ENCODE measurements at places on chromosomes 2 and 18.

DNA sequence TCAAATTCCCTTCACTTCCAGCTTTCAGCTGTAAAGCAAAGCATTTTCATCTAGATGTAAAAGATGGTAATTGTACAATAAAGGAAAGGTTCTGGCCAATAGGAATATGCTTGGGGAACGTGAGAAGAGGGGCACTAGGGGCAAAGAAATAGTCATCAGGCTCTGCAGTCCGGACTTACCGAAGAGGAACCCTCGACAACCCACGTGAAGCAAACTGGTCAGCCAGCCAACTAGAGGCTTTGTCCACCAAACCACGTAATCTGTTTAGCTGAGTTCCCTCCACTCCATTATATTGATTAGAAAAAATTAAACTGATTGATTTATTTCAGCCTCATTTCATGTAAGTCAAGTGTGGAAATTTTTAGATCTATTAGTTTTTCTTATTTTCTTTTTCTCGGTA lies 300.4 kb upstream of the FANCL start:
- DNase-seq, result no peak

GRCh38 chr18:73839441-73839840 lies 308.2 kb downstream of the FBXO15 start:
- DNase-seq, result no peak

DNA sequence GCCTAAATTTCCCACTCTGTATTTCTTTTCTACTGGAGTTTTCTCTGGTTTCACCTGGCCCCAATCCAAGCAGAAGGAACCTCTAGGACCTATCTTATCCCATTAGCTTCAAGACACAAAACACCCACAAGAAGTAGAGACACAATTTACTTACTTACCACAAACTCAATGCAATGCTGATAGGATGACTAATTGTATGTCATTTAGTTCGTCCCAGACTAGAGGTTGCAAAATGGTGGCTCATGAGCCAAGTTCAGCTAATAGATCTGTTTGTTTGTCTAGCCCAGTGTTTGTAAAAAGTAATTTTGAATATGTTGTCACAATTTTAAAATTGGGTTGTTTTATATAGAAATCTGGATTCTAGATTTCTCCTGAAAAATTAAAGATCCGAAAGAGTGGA lies 34.7 kb upstream of the ZSWIM2 start:
- no peak for DNase-seq

DNA sequence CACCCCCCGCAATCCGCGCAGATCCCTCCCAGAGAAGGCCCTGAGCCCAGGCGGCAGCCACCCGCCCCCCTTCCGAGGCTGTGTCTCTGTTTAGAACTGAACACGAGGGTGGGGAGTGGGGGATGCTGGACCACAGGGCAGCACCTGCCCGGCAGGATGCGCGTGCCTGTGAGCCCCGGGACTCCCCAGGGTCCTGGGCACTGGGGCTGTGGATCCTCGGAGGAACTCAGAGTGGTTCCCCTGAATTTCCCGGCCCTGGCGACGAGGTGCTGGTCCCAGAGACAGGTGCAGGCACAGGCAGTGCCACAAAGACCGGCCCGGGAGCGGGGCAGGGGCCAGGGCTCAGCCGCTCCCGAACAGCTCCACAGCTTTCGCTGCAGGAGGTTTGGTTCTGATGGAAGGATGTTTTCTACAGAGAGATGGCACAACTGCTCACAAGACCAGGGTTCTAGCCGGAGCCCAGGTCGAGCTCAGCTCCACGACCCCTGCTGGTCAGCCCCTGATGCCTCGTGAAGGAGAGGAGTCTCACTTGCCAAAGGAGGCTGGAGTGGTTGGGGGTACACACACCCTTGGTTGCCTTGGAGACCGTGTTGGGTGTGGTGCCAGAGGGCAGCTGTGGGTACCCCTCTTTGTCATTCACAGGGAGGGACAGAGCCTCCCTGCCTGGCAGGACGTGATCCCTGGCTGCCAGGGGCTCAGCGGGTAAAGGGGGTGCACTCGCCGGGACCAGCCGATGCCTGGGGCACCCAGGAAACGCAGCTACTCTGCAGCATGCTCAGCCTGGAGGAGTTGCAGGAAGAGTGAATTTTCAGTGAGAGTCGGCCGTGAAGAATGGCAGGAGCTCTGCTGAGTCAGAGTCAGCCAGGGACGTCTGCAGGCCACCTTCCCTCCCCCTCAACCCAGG lies 4.4 kb upstream of the NEU4 start:
- DNase-seq, result no peak

- DNase-seq, result no peak
Measured at GRCh38 chr2:55965276-55965675, 41.7 kb upstream of the EFEMP1 start.

GRCh38 chr2:98458667-98459380 lies 14.2 kb downstream of the INPP4A start:
- no peak for DNase-seq

GRCh38 chr2:170930131-170930990 lies 1.3 kb downstream of the GORASP2 start:
- no peak for DNase-seq

GRCh38 chr2:147818741-147819140 lies 26.1 kb upstream of the ACVR2A start:
- DNase-seq, result no peak

DNA sequence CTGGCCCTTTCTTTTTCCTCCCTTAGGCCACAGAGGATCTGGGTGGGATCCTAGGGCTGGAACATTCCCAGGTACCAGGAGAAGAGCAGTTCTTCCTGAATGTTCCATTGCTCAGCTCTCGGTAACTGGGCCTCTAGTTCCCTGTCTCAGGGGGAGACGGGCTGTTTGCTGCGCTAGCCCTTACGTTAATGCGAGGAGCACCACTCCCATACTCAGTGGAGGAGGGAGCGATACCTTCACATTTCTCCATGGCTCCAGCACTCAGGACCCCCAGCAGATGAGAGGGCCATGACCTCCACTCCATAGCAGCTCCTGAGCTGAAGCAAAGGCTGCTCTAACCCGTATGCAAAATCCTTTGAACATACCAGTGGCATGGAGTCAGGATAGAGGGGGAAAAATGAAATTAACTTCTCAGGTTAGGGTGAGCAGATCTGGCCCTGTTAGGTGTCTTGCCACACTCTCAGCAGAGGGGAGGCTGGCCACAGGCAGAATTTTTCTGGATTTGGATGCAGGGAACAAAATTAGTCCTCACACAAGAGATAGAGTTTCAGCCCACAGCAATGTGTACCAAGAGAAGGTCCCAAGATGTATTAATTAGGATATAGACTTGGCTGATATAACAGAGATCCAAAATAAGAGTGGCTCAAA lies 206.7 kb downstream of the ZFP36L2 start:
- no peak for DNase-seq

All from esophagus squamous epithelium (tissue), 5 donors.